ENCODE measurements at places on chromosomes 13 and 19. TPM values are rescaled to one million over a fixed set of nuclear protein-coding genes. Genes with fewer than 3 reads are reported as not detected.

GRCh38 chr13:23792680-23793079, 96.5 kb downstream of the MIPEP start:
- no peak for DNase-seq

Gene OR10H1
- total RNA-seq, result not detected

Gene ICAM4
- not detected for total RNA-seq

Gene SLC8A2
- total RNA-seq, result not detected

Gene CAMSAP3
- total RNA-seq, result not detected

Gene CBARP
- total RNA-seq, result 8.3 TPM

DNA sequence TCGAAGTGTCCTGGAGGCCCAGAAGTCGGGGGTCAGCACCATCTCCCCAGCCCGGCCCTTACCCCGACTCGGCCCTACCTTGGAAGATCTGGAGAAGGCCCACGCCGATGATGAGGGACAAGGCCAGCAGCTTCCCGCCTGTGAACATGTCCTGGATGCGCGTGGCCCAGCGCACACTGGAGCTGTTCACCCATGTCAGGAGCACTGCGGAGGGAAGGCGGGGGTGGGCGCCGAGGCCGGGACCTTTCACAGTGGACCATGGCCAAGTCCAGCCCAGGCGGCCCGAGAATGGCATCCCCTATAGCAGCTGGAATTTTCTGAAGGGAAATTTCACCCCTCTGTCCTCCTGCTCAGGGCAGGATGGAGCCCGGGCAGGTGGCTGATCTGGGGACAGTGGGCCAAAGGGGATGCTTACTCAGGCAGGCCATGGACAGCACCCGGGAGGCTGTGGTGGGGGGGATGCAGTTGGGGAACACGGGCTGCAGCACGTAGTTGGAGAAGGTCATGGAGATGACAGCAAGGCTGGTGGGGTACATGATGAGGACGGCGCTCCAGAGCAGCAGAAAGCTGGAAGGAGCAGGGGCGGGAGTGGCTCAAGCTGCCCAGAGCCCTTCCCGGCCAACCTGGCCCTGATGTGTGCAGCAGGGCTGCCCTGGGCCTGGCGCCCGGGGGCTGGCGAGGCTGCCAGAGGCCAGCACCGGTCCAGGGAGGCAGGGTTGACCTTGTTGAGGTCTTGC, 13.0 kb downstream of the SLC7A10 start:
- DNase-seq, result no peak
